GM23248 (cell line): ENCODE measurements at places on chromosomes 2 and 18. TPM values are rescaled to one million over a fixed set of nuclear protein-coding genes. Genes with fewer than 3 reads are reported as not detected.

Gene SP140L
- 7.8 and 8.0 TPM in 2 replicates for total RNA-seq

DNA sequence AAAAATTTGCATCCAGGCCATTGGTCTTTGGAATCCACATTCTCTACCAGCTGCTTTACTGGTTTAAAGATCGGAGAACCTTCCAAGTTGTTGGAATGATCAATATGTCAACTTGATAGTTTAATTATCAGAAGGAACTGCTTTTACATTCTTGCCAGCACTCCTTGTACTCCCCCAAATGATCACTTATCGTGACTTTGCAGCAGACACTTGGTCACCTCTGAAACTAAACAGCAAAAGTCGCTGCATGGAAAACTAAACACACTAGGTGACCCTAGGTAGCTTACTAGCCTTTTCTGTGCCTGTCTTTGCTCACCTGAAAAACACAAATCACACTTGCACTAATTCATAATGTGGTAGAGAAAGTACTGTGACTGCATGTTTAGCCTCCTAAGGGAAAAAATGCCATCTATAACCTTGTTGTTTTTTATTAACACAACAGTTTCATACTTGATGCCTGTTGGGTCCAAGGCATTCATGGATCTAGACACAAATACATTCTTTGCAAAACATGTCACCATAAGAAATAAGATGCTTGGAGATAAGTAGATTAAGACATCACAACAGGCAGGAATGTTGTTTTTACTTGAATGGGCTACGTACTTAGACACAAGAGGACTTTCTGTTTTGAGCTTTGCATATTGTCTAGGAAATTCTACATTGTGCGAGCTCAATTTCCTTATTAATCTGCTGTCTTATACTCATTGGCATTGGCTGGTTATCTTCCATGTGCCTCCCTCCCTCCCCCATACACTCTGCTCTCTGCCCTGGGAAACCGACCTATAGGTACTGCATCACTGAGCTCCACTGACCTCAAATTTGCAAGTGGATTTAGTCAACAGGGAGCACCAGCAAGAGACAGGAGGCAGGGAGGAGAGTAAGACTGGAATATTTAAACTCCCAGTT is 219.1 kb upstream of the STK17B start:
- DNase-seq: peak; percentile 6

Gene FEV
- total RNA-seq: not detected in 2 replicates

GRCh38 chr2:212854771-212855170 is 296.6 kb downstream of the IKZF2 start:
- no peak for DNase-seq

DNA sequence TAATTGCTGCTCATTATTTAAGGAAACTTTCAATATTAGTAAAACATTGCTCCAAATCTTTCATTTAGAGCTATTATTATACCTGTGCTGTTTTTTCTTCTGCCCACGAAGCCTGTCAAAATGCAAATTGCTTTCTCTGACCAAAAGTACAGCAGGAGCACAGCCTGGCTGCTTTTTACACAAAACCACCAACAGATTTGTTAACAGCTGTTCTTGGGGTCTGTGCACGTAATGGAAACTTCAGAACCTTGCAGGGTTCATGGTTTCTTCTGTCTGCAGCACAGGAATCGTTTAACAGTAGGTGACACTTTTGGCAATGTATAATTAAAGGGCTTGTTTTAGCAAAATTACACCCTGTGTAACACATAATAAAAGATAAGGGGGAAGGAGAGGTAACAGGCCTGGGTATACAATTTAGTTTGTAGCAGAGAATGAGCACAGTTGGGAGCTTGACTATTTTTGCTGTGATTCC is 447.3 kb downstream of the KCNJ3 start:
- no peak for DNase-seq

DNA sequence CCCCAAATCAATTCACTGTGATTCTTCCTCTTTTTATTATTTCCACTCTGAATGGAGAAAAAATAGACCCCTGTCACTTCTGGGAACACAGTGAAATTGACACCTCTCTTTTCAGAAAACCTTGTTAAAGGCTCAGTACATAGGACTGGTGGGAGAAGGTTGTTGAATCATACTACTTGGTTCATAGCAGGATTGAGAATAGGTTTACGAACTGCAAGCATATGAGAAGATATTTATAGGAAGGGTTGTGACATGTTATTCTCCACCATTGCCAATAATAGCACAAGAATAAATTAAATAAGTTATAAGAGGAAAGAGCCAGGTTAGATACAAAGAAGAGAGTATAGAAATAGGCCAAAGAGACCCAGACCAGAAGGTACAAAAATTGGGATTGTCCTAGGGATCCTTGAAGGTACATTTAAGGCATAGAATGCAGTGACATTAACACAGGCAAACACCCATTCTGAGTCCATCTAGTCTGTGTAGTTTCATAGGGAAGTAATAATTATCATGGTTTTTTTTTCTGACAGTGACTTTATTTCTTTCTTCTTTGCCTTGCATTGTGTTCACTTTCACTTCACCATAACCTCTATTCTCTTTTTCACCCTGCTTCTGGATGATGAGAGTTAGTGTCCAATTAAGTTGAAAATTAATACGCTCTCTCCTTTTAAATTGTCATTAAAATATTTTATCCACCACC is 21.8 kb upstream of the SERPINE2 start:
- DNase-seq: no peak

DNA sequence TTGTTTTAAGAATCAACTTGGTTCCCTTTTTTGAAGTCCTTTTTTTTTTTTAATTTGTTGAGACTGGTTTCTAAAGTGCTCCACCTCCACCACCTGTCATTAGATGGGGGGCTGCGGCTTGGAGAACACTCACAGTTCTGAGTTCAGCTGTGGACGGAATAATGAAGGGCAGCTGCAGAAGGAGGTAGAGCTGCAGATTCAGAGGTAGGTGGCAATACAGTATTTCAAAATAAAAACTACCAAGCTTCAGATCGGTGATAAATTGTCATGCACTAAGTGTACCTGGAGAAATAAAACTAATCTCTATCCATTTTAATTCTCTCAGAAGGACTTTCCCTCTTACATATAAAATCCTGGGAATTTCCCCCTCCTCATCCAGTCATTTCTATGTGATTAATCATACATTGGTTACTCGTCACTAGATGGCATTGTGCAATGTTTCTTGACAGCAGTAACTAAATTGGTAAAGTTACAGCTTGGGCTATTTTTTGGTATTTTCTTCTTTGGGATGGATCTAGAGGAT is 81.1 kb upstream of the SLC39A10 start:
- peak; percentile 89 for DNase-seq

Gene IL36RN
- not detected in 2 replicates for total RNA-seq

Gene PAX3
- total RNA-seq: not detected in 2 replicates

Gene HOXD12
- 0.22 TPM in 1 of 2 replicates, not detected in the other for total RNA-seq

Gene CCDC74B
- 3.8 and 10.9 TPM in 2 replicates for total RNA-seq

DNA sequence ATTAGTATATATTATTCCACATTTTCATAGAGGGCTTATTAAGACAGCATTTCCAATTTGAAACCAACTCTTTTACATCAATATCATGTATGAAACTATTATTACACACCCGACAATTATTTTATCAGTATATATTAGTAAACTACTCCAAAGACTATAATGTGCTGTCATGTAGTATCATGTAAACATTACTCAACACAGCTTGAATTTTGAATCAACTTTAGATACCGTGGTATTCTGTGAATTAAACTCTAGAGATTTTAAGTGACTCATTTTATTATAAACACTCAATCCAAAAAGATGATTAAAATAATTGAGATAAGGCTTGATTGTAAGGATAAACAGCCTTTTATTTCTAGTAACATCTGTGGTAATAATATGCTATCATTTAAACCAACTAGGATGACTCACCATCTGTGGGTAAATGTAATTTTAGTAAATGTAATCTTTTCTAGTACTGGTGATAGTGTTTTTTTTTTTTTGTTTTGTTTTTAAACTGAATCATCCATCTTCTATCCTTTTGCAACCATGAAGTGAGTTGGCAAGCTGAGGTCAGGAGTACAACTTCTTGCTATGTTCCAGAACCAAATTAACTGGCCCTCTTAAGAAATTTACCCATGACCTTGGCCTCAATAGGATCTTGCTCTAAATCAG is 144.3 kb upstream of the SMAD7 start:
- DNase-seq: peak; percentile 87
